Head of caudate nucleus (tissue), 42 donors: ENCODE measurements at places on chromosomes 2 and 18.

DNA sequence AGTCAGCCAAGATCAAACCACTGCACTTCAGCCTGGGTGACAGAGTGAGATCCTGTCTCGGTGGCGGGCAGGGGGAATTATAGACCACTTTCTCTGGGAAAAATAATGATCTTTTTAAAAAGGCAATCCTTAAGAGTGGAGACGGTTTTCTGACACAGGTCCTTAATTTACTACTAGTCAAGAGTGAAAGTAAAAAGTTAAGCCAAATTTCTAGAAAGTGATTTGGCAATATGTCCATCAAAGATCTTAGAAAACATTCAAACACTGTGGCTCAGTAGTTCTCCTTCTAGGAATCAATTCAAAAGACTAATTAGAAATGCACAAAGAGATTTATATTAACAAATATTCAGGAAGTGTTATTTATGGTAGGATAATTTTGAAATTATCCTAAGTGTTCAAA is 148.5 kb upstream of the DNMT3A start:
- DNase-seq: no peak

GRCh38 chr2:210503001-210503623 is 26.6 kb upstream of the LANCL1 start:
- DNase-seq: peak; percentile 78

DNA sequence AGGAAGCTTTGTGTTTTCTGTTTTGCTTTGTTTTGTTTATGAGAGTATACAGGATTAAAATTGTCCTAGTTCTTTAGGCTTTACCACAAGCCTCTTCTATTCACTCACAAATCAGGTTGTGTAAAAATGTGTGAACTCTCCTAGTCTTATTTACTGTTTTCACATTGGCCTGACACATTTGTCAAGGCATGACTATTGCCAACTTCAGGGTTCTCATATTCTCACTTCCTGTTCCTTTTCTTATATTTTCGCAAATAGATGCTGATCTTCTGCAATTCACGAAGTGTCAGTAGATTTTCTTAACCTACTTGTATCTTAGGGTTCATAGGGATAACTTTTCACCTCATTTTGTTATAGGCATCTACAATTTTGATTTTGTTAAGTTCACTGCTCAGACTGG is 67.1 kb downstream of the CCDC102B start:
- no peak for DNase-seq

GRCh38 chr18:73232933-73233332 is 365.1 kb upstream of the NETO1 start:
- no peak for DNase-seq

- DNase-seq: no peak
These were observed 258.0 kb downstream of the CNTNAP5 start for GRCh38 chr2:124283096-124283495.

GRCh38 chr2:179550849-179551248 is 286.2 kb upstream of the SESTD1 start:
- DNase-seq: no peak

GRCh38 chr2:239330836-239331235 is 70.0 kb downstream of the HDAC4 start:
- DNase-seq: no peak

GRCh38 chr18:75052475-75052874 is 156.5 kb downstream of the PTGR3 start:
- no peak for DNase-seq

- DNase-seq: no peak
These were observed 114.7 kb downstream of the SH3BP4 start for GRCh38 chr2:235066490-235066889.

GRCh38 chr2:41353060-41353459 is 694.8 kb upstream of the PKDCC start:
- DNase-seq: no peak

DNA sequence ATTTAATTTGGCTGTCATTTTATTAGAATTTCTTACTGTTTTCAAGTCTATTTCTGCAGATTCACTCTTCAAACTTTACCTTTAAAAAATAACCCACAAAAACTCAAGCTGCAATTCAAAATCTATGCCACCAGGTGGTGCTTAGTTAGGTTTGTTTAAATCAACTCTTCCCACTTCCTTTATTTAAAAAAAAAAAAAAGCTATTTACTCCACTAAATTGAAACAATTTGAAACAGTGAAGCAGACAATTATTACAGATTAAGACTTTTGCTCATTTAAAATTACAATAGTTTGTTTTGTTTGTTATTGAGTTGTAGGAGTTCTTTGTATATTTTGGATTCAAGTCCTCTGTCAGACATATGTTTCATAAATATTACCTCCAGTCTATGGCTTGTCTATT is 300.0 kb downstream of the PDE11A start:
- DNase-seq: no peak

GRCh38 chr18:55384551-55385275 is 203.3 kb downstream of the TCF4 start:
- peak; percentile 41 for DNase-seq

GRCh38 chr2:74424139-74424992 is 2.8 kb downstream of the WDR54 start:
- no peak for DNase-seq

DNA sequence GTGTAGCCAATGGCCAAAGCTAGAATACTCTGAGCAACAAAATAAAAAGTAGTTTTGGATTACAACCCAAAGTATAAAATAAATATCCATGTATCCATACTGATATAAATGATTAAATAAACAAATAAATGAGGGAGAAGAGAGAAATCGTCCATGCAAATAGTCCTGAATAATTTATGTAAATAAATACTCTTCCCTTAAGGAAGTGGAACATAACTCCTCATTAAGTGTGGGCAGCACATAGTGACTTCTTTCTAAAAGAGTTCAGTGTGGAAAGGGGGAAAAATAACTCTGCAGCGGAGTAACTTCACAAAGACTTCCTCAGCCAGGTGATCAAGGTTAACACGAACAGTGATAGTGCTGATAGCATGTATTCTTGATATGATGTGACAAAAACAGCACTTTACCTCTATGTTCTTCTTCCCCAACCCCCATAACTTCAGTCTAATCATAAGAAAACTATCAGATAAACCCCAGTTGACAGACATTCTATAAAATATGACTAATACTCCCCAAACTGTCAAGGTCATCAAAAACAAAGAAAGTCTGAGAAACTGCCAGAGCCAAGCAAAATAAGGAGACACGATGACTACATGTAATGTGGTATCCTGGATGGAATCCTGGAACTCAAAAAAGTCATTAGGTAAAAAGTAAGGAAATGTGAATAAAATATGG is 30.7 kb downstream of the METTL8 start:
- DNase-seq: no peak

GRCh38 chr2:183347969-183348368 is 223.7 kb downstream of the NUP35 start:
- DNase-seq: no peak

DNA sequence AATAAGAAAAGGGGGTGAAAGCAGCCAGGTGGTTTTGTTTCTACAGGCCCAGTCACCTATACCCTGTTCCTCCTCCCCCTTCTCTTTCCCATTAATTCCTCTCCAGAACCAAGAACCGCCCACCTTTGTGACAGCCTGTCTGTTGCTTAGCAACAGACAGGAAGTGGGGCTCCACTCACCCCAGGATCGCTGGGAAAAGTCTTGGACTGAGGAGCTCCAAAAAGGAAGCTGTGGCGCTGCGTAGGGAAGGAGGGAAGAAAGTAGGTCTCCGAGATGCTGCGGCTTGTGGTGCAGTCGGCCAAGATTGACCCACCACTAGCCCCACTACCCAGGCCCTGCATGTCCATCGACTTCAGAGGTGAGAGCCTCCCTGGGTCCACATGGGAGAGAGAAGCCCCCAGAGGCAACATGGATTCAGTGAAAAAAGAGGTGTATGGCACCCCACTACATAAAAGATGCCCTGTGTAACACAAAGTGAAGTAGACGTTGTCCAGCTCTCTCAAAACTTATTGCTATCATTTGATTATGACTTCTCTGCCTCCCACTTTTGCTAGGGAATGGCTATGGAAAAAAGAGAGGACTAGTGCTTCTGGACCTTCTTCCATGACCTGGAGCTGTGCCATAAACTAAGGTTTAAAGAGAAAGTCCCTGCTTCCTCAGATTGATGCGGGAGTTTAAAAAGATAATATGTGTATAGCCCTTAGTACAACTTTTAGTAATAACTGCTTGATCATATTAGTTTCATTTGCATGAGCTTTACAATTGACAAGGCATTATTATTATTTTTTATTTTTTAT is at the start of gene FER1L5:
FER1L5 (plus strand) TSS at position 201 of the 797 bp plus-strand sequence; CDS start at position 274, 73 bp downstream.
- DNase-seq: peak; percentile 79

GRCh38 chr2:137115081-137115794 is 349.9 kb downstream of the THSD7B start:
- DNase-seq: no peak

- no peak for DNase-seq
These were observed 63.9 kb upstream of the ACVR1 start for GRCh38 chr2:157940024-157940423.

GRCh38 chr2:134711692-134712091 is 7.1 kb downstream of the TMEM163 start:
- DNase-seq: no peak

DNA sequence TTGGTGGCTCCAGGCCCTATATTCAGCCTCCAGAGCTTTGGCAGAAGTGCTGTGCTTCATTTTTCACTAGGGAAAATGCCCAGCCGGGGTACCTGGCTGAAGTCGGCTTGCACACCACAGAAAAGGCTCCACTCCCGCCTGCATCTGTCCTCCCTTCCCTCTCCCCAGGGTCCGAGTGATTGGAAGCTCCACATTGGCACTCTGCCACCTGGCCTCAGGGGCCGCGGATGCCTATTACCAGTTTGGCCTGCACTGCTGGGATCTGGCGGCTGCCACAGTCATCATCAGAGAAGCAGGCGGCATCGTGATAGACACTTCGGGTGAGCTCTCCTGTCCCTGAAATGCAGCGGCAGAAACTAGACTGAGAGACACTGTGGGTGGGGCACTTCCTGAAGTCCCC is 47.4 kb downstream of the IMPA2 start:
- DNase-seq: no peak

GRCh38 chr2:105166688-105167087 is 74.9 kb upstream of the GPR45 start:
- DNase-seq: no peak

DNA sequence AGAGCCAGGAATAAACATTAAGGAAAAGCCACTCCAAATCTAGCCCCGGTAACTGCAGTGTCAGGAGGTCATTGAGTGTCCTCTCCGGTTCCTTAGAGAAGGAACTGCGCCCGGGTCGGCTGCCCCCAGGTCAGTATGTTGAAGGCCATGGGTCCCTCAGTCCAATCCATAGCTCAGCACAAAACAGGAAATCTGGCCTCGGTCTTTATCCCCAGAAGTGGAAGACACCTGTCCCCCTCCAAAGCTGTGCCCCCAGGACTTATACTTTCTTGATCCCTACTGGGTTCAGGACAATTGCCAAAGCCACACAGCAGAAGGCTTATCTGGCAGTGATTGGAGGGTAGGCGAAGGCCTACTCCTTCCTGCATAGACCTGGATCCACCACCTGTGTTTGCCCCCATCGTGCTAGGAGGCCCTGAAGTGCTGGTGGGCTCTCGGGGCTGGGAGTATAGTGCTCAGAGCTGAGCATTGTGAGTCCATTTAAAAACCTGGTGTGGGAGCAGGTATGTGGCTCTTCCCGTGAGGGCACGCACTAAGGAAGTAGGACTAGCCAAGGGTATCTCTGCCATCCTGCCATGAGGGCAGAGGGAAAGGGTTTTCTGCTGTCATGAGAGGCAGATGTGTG is 178.6 kb downstream of the SEPTIN10 start:
- DNase-seq: no peak

GRCh38 chr2:24917086-24917485 is 3.0 kb downstream of the ADCY3 start:
- no peak for DNase-seq

DNA sequence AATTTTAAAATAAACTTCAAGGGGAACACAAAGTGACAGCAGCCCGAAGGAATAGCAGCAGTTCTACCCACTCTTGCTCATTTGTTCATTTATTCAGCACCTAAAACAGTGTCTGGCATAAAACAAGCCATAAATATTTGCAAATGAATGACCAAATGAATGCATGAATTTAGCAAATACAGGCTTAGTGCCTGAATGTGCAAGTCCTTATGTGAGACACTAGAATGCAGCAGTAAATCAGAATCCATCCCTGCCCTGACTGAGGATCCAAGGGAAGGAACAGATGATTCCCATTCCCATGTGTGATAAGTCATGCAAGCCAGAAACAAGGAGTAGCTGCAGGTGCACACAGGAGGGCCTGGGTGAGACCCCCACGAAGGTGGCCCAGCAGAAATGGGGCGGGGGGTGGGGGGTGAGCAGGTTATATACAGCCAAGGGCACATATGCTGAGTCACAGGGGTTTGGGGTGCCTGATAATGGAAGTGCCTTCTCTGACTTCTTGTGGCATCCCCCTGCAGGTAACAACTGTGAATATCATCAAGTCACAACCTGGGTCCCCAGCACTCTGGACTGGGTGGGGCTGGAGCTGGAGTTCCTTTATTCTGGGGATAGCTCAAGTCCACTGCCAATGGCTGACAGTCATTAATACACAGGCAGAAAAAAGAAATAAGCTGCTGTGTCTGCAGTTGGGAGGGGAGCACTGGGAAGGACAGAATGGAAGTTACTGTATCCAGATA is 311.9 kb downstream of the TXNL1 start:
- DNase-seq: no peak

- DNase-seq: peak; percentile 12
These were observed 42.3 kb downstream of the FAM124B start for GRCh38 chr2:224359569-224359968.

GRCh38 chr2:113324684-113325160 is 46.0 kb upstream of the PAX8 start:
- peak; percentile 54 for DNase-seq

DNA sequence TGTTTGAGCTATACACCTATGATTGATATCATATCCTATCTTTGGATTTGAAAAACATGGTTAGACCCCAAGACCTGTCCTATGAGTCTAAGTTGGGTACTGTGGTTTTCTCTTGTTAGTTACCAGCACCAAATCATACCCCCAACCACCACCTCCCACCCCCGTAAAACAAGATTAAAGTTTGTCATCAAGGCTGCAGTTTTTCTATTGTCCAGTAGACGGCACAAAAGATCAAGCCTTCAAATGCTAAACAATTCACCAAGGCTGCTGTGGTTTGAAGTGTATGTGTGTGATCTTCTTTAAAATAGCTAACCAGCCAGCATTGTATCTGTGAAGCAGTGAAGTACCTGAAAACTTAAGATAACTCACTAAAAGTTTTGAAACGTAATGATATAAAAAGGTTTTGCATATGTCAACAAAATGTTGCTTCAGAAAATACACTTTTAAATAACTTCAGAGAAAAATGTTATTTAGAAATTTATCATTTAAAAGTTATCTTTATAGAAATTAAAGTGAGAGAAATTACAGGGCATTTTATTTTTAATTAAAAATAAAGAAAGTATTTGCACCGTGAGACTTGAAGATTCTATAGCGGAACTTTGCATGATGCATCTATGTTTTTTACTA is 5.8 kb upstream of the MEIS1 start:
- DNase-seq: no peak
